Nucleus accumbens (tissue), 56 donors: ENCODE measurements at places on chromosomes 2 and 18.

DNA sequence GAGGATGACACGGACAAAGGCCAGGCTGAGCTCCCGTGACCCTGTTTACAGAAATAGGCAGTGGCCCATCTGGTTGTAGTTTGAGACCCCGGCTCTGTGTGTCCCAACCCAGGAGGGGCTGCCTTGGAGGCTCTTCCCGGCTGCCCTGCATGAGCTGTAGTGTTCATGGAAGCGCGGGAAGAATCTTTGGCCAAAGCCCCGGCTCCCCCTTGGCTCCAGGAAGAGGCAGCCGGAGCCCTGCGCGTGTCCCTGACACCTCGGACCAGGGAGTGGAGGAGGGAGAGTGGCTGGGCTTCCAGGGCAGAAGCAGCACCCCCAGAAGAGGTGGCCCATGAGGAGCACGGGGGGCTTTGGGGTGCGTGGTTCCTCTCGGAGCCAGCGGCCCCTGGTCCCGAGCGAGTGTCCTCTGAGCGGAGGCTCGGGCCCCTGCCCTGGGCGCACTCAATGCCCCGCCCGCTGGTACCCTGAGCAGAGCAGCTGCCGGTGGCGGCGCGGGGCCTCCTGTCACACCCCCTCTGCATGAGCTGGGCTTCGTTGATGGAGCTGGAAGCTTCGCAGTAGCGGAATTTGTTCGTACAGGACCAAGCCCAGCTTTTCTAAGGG is 21.7 kb downstream of the GPR35 start:
- DNase-seq, result no peak

- DNase-seq, result no peak
Measured at GRCh38 chr18:70384181-70384790, 95.4 kb downstream of the SOCS6 start.

- no peak for DNase-seq
Measured at GRCh38 chr18:58225101-58225500, 181.1 kb downstream of the NEDD4L start.

- DNase-seq, result no peak
Measured at GRCh38 chr2:208222351-208222750, 32.5 kb downstream of the IDH1 start.

GRCh38 chr2:136647039-136647438 is 118.3 kb upstream of the THSD7B start:
- DNase-seq, result no peak

DNA sequence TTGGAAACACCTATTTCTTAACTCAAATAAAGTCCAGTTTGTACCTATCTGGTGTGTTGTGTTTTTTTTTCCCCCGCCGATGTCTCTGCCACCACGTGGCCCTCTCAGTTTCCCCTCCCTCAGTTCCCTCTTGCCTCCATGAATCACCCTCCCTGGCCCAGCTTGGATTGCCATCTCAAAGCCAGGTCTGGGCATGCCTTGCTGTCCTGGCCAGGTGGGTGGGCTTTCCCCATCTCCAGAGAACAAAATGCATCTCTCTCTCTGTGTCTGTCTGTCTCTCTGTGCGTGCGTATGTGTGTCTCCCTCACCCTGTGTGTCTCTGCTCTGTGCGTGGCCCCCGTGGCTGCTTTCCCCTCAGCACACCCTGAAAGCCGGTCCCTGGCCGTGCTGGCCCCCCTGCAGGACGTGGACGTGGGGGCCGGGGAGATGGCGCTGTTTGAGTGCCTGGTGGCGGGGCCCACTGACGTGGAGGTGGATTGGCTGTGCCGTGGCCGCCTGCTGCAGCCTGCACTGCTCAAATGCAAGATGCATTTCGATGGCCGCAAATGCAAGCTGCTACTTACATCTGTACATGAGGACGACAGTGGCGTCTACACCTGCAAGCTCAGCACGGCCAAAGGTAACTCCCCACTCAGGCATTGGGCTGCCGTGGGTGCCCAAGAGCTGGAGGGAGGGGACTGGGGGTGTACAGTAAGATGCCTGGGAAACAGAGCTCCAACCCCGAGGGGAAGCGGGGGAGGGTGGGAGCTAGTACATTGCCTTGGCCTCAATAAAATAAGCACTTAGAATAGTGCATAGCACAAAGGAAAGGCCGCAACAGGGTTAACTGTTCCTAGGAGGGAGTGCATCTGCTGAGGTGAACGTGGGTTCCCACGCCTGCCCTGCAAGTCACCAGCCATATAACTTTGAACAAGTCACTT is 31.6 kb upstream of the GMPPA start:
- DNase-seq, result no peak

DNA sequence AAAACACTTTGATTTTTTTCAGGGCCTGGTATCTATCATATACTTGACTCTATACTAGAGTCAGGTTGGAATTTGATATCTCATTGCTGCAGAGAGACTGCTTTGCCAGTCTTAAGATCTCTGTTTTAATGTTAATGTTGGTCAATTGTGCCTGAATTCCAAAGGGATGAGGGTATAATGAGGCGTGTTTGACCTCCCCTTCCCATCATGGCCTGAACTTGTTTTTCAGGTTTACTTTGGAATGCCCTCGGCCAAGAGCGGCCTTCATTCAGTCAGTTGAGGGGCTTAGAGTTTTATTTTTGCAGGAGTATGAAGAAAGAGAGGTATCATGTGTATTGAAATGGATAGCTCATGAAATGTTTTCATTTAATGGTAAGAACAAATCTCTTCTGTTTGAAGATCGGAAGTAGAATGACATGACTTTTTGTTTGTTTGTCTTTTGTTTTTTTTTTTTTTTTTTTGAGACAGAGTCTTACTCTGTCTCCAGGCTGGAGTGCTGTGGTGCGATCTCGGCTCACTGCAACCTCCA is 119.0 kb downstream of the KIAA1328 start:
- DNase-seq, result no peak

DNA sequence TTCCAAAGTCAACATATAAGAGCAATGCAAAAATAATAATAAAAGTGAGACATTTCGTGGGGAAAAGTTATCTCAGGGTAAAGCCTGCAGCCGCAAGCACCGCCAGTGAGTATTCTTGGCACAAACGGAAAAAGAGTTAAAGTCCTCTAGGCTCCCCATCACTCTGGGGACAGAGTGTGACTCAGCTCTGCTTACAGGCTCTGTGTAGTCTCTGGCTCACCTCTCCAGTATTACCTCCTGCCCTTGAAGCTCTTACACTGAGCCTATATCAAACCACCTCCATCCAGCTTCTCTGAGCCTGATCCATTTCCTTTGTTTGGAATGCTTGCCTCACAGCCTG is 55.5 kb downstream of the MTHFD2 start:
- DNase-seq, result no peak

DNA sequence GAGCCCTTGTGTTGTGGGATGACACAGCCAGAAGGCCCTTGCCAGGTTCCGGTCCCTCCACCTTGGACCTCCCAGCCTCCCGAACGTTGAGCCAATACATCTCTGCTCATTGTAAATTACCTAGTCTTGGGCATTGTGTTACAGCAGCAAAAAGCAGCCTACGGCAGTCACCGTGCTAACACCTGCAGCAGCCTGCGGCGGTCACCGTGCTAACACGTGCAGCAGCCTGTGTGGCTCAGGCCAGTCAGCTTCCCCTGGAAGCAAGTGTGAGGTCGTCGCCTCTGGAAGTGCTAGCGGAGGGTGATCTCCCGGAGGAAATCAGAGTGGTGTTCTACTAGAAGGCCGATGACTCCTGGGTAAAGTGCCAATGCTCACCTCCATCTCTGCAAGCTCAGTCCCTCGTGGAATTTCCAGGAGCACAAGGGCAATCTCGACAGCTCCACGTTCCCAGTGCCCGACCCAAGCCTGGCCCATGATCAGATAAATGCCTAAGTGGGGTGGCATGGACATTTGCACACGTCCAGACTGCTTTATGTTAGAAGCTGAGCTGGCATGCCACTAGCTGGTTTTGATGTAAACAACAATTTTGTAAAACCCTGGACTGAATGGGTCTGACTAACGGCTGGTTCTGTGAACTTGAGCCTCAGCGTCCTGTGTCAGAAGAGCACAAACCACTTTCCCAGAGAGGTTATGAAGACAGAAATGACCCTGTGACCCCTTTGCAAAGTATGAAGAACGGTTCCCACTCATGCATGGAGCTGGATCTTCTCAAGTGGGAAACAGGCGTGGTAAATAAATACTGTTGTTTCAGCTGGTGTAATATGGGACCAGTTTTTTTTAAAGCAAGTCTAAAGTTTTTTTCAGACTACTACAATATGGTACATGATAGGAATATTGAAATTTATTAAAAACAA is 11.4 kb upstream of the CNDP1 start:
- DNase-seq, result no peak

- no peak for DNase-seq
Measured at GRCh38 chr2:28451793-28452533, 43.9 kb upstream of the PLB1 start.

- no peak for DNase-seq
Measured at GRCh38 chr2:83002706-83003105, 1456.4 kb downstream of the SUCLG1 start.

- DNase-seq, result no peak
Measured at GRCh38 chr2:231710799-231711676, 2.7 kb downstream of the PTMA start.

GRCh38 chr2:179860255-179861026 is 971 bp downstream of the ZNF385B start:
- no peak for DNase-seq

GRCh38 chr2:168369031-168369430 is 87.0 kb upstream of the CERS6 start:
- no peak for DNase-seq

DNA sequence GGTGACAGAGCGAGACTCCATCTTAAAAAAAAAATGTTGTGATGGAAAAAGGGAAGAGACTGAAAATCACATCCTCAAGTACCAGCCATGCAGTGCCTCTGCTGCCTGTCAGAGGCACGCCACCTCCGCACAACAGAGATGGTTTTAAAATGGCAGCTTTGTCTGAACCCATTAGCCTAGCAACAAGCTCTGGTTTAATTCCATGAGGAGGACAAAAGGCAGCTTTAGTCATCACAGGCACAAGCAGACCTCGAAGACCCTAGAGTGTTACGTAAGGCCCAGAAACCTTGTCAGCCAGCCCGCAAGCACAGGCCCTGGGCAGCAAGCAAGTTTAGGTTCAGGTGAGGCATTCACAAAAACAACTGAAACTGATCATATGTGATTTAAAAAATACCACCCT is 10.4 kb downstream of the LCT start:
- no peak for DNase-seq

- peak; percentile 60 for DNase-seq
Measured at GRCh38 chr2:25279091-25279651, 62.6 kb downstream of the DNMT3A start.
